ENCODE measurements at places on chromosomes 2 and 18.

GRCh38 chr2:200373973-200374416, 67.5 kb downstream of the SPATS2L start:
- DNase-seq, result peak; percentile 55

DNA sequence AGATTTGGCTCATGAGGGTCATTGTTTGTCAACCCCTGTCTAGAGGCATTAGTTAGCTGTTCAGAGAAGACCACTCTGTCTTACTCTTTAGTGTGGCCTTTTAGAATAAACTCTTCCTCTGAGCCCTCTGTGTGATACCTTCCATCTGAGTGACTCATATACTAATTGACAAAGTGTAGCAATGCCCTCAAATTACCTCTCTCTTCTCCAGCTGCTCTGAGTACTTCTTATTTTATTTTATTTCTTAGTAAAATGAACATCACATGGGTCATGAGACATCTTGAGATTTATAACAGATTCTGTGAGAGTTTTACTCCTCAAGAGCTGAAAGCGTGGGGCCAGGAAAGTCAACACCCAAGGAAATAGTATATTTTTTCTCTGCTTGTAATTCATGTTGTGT, 67.4 kb downstream of the KCTD18 start:
- no peak for DNase-seq

GRCh38 chr2:158546412-158547144, 89.8 kb downstream of the PKP4 start:
- DNase-seq, result no peak

GRCh38 chr2:224223851-224224555, 177.9 kb downstream of the FAM124B start:
- no peak for DNase-seq

DNA sequence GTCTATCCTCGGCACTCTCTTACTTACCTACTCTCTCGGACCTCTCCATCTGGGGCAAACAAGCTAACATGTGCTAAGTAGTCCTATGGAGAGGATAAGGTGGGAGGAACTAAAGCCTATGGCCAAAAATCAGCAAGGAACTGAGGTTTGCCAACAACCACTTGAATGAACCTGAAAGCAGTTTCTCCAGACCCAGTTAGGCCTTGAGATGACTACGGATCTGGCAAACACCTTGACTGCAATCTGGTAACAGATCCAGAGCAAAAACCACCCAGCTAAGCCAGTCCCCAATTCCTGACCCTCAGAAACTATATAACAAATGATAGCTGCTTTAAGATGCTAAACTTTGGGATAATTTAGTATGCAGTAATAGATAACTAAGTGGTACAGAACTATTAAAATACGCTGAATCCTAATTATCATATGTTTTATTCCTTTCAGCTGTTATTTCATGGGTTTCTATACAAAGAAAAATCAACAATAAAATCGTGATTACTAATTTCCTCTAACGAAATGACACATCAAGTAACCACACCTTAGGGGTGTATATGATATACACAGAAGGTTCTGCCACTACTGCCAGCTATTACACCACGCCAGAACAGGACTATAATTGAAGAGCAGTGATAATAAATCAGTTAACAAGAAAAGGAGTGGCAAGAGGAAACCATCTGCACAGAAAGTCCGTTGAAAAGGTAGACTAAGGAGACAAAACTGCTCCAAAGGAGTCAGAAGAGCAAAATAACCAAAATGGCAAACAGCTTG, 3.2 kb downstream of the FARSB start:
- no peak for DNase-seq

GRCh38 chr18:12640881-12641200, 17.1 kb downstream of the SPIRE1 start:
- no peak for DNase-seq

DNA sequence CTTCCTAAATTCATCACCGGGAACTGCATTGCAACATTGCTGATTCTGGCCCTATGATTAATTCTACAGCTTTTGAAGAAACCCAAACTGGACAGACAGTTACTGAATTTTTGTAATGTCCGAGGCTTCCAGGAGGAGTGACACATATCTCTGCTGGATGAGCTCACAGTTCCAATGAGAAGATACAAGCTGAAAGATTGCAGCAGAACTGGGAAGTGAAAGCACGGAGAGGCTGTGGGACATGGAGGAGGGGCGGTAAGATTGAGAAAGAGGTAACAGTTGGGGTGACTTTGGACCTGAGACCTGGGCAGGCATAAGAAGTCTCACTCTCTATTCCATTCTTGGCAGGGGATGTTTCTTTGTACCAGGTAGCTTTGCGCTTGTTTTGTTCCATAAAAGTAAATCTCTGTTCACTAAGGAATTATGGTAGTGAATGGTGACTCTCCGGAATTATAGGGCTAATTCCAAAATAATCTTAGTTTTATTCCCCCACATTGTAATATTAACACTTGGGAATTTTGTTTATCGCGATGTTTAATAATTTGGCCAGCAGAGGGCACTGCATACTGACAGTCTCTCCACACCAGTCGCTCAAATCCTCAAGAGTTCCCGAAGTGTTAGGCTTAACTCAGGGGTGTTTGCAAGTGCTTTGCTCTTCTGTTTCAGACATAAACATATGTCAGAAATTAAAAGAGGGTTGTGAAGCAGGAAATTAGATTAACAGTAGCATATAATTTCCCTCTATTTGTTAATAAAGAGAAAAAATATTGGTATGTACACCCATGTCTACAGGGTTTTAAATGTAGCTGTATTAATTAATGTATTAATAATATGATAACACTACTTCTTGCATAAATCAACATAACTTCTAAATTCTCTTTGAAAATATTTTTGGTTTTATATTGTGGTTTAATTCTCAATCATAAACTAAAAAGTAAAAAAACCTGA, 201.4 kb downstream of the SOCS6 start:
- no peak for DNase-seq

DNA sequence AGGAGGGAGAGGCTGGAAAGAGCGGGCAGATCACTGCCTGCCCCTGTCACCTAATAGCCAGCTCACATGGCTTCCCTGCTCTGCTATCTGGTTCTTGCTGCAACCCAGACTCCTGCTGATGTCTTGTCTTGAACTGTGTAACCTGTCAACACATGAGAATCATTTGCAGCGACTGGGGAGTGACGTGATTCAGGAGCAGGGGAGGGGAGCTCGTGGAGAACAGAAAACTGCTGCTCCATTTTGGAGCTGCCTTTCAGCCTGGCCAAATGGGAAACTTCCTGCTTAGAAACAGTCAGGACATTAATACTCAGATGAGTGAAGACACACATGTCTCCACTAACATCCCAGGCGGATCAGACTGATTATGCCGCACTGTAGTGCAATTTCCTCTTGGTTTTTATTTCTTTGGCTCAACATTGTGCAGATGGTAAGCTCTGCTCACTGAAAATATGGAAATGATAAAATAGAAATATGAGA, 38.1 kb downstream of the RPL37A start:
- DNase-seq, result no peak

DNA sequence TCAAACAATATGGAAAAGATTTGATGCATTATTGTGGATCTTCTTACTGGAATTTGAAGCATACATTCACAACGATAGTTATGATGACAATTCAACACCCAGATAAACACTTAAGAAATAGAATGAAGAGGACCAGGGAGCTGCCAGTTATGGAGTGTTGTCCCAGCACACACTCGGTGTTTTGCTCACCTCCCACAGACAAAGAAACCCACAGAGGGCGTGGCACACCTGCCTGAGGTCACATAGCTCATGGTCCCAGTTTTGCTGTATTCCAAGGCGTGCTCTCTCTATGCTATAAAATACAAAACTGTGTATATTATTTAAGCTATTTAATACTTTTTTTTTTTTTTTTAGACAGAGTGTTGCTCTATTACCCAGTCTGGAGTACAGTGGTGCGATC, 31.1 kb downstream of the EFR3B start:
- no peak for DNase-seq

GRCh38 chr2:30899516-30900054, 92.3 kb upstream of the CAPN13 start:
- no peak for DNase-seq

DNA sequence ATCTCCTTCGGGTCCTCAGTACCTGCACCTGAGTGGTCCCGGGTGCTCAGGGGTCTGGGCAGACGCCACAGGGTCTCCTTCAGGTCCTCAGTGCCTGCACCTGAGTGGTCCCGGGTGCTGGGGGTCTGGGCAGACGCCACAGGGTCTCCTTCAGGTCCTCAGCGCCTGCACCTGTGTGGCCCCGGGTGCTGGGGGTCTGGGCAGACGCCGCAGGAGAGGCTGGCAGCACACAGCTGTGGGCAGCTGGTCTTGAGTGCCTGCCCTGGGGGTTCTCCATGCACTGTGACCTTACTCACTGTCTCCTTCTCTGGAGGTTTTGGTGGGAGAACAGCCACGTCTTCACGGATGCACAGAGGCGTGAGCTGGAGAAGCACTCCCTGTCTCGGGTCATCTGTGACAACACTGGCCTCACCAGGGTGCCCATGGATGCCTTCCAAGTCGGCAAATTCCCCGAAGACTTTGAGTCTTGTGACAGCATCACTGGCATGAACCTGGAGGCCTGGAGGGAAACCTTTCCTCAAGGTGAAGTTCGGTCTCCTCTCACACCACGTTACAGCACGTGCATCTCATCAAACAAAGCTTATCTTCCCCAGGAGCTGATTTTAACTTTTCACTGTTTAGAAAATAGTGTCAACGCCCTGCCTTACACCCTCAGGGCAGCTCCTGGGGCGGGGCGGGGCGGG, 82.6 kb downstream of the TPO start:
- no peak for DNase-seq

DNA sequence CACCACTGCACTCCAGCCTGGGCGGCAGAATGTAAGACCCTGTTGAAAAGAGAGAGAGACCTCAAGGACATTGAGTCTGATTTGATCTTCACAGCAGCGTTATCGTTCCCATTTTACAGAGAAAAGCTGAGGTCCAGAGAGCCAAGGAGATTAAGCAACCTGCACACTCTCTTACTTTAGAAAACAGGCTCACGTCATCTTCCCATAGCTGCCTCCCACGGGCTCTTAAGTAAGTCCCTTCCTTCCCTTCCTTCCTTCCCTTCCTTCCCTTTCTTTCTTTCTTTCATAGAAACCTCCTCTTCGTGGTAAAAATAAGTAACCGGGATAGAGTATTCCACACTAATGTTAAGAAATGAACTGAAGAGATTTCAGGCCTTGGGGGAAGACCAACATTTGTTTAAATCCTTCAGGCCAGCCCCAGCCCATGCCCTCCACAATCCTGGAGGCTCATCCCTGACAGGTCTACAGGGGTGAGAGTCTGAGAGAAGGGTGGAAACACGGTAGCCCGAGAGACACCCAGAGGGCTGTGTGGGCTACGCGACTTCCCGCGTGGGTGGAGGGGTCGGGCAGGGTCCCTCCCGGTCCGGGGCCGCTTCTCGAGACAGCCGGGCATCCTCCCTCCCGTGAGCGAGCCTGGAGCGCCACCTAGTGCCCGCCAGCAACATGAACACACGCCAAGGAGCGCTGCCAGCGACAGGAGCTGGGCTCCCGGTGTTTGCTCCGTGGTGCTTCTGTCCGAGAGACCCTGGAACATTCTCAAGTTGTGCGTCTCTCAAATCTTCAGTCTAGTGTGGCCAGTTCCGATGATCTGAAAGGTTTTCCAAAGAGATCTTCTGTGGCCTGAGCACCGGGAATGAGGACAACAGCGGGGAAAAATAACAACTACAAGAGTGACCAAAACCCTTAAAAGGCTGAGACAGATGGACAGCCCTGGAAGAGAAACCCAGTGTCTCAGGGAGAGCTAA, 160.3 kb downstream of the INO80D start:
- peak; percentile 86 for DNase-seq

DNA sequence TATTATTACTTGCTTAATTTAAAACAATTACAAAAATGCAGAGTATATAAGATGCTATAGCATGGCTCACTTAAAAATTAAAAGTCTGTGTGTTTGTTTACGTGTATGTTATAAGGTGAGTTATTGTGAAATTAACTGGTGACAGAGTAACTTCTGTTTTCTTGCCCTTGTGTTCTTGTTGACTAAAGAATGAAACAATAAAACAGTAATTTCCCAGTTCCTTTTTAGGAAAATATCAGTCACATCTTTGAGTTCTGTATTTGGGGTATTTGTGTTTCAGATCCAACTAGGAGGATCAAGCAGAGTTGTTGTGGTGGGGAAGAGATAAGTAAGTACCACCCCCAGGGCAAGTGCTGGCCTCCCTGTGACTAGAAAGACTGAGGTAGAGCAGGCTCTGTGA, 143.6 kb downstream of the CCDC148 start:
- DNase-seq, result no peak

GRCh38 chr18:10660179-10660884, 134.5 kb downstream of the NAPG start:
- no peak for DNase-seq

GRCh38 chr18:70359071-70359470, 70.2 kb downstream of the SOCS6 start:
- no peak for DNase-seq

DNA sequence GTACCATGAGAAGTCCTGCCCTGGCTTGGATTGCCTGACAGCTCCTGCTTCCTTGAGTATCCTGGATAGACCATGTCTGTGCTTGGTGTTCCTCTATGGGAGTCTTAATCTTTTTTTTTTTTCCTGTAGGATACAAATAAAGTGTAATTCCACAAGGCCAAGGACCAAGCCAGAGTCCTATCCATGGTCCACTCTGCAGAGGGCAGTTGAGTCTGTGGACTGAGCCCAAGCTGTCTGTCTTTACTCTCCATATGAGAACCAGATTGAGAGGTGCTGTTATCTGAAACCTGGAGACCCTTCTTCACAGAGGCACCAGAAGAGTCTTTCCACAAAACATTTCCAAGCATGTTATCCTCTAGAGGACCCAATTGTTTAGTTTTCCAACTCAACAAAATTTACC, 1.4 kb upstream of the KIF3C start:
- no peak for DNase-seq

GRCh38 chr2:216571909-216572513, 61.2 kb upstream of the IGFBP2 start:
- no peak for DNase-seq

DNA sequence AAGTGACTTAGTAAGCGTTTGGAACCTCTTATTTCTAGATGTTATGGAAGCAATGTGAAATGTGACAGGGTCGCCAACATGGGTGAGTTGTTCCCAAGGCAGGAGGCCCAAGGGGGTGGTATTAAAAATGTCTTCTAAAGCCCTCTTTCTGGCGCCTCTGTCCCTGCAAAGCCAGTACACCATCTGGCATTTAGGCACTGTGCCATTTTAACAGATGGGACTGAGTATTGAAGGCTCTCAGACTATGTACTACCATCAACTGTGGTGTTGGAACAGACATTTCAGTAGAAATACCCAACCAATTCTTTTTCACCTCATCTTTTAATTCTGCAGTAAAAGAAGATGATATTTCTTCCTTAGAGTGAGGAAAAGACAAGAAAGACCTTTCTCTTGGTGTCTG, 384.5 kb upstream of the MMADHC start:
- peak; percentile 9 for DNase-seq

GRCh38 chr2:71792926-71793761, 339.8 kb downstream of the DYSF start:
- no peak for DNase-seq

DNA sequence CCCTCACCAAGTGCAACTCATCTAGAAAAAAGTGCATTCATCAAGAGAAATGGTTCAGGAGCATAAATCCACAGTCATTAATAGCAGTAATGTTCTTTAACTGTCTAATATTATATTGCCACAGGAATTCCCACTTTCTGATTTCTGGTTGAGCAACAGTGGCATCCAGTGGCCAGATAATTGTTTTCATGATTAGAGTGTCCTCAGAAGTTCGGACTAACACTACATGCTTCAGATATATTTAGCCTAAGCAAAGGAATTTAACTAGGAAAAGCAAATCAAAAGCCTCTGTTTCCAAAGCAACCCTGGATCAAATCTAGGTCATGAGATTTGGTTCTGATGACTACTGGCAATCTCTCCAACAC, 9.8 kb upstream of the ERBB4 start:
- DNase-seq, result no peak

GRCh38 chr18:986552-986951, 81.9 kb downstream of the ADCYAP1 start:
- no peak for DNase-seq

Data from mucosa of descending colon (tissue), 3 donors.